NCI-H1436 treated with DMSO at 0.1 percent for 48 hours (cell line): ENCODE measurements at places on chromosomes 3 and 15.

DNA sequence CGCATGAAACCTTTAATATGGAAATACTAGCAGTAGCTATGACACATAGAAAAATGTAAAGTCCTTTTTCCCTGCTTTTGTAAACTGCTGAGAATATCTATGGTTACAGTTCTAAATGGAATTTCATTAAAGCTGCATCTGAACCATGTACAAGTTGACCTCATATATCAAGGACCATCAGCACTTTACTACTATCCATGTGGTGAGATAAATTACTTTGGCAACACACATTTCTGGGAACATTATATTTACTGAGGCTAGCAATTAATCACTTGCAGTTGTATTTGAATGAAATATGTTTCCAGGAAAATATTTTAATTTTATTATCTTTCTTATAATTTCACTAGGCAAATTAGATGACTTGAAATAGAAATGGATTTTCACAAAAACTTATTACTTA lies 545.5 kb downstream of the NAALADL2 start:
- DNase-seq: no peak

DNA sequence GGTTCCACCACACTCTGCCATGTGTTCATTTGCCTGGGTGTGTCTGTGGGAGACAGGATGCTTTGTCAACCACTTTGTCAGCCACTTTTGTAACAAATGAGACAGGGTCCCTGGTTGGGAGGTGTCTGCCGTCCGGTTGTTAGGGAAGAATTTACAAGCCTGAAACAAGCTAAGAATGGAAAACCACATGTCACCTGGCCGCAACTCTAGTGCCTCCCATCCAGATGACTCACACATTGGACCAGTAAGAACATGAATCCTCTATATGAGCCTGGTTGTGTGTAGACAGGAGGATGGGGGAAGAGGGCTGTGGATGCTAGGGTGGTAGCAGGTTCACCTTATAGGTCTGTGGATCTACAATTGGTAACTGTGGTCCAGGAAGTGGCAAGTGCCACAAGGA lies 335.3 kb downstream of the CLSTN2 start:
- no peak for DNase-seq

DNA sequence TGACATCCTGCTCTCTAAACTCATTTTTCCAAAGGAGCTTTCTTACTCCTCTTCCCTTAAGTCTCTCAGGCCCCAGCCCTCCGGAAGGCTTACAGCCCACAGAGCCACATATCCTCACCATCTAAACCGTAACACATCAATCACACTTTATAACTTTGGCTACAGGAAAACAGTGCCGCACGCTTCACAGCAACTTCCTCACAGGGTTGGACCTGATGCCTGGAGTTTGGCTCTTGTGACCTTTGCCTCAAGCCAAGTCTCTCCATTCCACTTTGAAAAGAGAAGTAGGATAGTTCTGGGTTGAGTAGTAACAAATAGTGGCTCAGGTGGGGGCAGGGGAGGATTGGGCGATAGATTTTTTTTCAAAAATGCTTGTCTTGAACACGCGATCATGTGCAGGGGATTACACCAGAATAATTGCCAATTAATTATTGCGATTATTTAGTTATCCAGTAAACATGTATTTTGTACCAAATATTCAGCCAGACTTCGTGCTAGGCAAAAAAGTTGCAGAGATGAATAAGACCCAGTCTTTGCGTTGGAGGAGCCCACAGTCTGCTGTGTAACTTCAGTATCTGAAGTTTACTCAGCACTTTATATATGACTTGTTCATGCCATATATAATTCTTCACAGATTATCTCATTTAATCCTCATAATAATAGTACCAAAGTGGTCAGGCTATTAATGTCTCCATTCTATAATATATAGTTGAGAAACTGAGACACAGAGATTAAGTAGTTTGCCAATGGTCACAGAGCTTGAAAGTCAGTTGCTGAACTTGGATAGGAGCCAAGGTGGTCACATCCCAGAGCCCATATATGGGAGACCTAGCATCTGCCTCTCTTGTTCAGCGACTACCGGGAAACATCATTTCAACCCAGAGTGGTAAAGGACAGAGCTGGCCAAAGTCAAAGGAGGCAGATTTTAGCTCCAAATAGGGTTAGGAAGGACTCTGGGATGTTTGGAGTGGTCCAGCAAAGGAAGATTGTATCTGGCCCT lies 2.4 kb upstream of the ETV5 start:
- DNase-seq: no peak

DNA sequence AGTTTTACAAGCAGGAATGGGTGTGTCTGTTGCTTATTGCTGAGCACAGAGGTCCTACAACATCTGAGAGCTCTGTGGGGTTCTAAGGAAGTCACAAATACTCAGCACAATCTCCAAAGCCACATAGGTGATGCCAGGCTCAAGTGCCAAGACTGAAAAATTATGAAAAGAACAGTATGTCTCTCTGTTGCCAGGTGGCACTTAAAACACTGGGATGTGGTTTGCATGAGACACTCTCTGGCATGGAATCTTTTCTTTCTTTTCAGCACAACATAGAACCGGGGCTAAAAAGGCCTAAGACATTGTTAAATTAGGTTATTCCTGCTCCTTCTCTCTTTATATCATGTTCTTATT lies 127.3 kb upstream of the PRICKLE2 start:
- no peak for DNase-seq

DNA sequence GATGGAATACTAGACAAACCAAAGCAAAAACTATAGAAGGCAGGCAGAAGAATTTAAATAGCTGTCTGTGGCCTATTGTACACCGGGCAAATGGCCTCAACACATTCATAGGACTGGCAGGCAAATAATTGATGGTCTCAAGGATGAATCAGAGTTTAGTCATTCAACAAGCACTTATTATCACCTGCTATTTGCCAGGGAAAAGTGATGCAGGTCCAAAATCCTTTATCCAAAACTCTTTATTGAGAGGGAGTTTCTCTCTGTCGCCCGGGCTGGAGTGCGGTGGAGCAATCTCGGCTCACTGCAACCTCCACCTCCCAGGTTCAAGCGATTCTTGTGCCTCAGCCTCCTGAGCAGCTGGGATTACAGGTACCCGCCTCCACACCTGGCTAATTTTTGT lies 2.3 kb downstream of the EIF2AK4 start:
- DNase-seq: no peak

- DNase-seq: no peak
These were observed 110.4 kb upstream of the RORA start for GRCh38 chr15:61339516-61339915.

- DNase-seq: no peak
These were observed 32.9 kb upstream of the CRTC3 start for GRCh38 chr15:90496791-90497190.

DNA sequence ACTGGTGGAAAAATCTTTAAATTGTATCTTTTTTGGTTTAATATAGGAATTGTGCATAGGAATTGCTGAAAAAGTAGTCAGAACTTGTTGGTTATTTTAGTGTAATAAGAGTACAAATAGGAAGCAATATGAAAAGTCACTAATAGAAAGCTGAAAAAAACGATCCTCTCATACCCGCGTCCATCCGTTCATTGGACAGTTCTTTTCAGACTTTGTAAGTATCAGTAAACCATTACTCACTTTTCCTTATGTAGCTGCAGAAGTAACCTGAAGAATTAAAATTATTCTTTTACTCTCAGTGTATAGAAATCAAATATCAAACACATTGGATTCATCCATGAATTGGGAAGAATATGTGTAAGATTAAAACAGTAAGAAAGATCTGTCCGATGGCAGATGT lies 4.4 kb downstream of the FNDC3B start:
- DNase-seq: no peak

GRCh38 chr3:146682171-146682570 lies 77.0 kb upstream of the PLSCR5 start:
- peak; percentile 21 for DNase-seq

- DNase-seq: no peak
These were observed 379.5 kb upstream of the AGTR1 start for GRCh38 chr3:148318240-148318639.

- no peak for DNase-seq
These were observed 41.9 kb downstream of the COLQ start for GRCh38 chr3:15479400-15480224.

- no peak for DNase-seq
These were observed 17.8 kb downstream of the CEP19 start for GRCh38 chr3:196694202-196694638.

DNA sequence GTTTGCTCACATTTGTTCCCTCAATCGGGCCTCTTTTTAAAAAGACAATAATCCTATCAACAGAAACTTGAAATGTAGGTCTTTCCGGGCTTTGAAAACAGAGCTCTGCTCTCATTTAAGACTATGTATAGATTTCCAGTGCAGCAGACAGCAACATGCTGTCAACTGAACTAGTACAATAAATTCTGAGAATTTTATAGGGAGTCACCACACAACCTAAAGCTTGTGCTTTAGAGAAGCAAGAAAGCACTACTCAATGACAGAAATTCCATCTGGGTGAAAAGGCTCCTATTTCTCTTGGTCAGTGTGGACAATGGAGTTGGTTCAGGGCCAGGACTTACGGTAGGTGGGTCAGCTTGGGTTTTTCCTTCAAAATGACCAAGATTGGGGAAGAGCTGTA lies 583.5 kb downstream of the ROBO1 start:
- no peak for DNase-seq

- no peak for DNase-seq
These were observed 20.7 kb upstream of the TNFSF10 start for GRCh38 chr3:172543884-172544283.

DNA sequence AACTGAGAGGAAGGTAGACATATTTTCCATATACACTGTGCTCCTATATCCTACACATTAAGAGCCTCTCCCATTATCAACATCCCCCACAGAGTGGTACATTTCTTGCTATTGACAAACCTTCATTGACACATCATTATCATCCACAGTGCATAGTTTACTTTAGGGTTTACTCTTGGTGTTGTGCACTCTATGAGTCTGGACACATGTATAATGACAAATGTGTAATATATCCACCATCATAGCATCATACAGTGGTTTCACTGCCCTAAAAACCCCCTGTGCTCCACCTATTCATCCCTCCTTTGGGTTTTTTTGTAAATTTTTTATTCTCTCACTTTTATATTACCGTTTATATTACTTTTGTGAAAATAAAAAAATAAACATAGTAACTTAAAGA lies 22.2 kb upstream of the CLDN18 start:
- DNase-seq: no peak

DNA sequence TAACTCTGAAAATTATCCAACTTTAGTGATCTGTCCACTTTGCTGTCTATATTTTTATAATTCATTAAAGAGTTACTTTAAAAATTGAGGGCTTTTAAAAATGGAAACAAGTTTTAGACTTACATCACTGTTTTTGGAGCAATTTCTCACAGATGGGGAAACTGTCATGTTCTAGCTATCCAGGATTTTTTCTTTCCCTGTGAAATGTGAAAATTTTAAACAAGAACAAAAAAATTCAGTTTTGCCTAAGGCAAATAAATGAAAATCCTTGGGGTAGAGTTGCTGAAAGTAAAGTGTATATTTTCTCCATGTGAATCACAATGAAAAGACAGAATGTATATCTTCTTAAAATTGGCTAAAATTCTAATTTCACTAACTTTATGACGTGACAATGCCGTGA lies 553.7 kb downstream of the MCTP2 start:
- DNase-seq: no peak

GRCh38 chr3:193614430-193614829 lies 21.4 kb downstream of the OPA1 start:
- DNase-seq: no peak

GRCh38 chr15:57307527-57308169 lies 68.7 kb upstream of the CGNL1 start:
- no peak for DNase-seq

GRCh38 chr15:37108381-37109167 lies 8.2 kb upstream of the MEIS2 start:
- no peak for DNase-seq

GRCh38 chr3:25775936-25776335 lies 7.3 kb downstream of the NGLY1 start:
- DNase-seq: no peak
